ENCODE measurements at places on chromosomes 3 and 15.

GRCh38 chr15:47184908-47185801 lies 532.1 kb upstream of the SEMA6D start:
- DNase-seq: no peak

- no peak for DNase-seq
Measured at GRCh38 chr3:132822266-132822665, 100.1 kb upstream of the NPHP3 start.

DNA sequence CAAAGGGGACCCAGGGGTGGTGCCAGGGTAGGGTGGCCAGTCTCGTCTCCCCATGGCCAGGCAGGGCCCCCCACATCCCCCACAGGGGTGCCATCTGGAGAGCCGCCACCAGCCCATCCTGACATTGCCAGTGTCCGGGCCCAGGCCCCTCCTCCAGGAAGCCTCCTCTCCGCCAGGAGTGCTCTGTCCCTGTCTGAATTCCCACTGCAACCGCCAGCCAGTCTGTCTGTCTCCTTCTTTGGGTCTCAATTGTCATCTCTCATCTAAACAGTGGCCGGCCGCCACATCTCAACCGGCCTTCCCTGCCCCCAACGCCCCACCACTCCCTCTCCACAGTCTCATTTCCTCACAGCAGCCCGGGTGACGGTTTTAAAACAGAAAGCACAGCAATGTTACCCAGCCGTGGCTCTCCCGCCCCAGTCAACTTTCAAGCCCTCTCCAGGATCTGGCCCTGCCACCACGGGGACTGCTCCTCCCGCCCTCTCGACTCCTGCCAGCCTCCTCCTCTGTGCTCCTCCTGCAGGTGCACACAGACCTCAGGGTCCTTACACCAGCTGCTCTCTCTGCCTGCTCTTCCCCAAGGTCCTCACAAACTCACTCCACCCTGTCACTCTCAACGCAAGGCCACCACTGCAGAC lies 57.0 kb downstream of the IQSEC1 start:
- peak; percentile 88 for DNase-seq

- DNase-seq: no peak
Measured at GRCh38 chr3:153906366-153906765, 214.8 kb upstream of the ARHGEF26 start.

DNA sequence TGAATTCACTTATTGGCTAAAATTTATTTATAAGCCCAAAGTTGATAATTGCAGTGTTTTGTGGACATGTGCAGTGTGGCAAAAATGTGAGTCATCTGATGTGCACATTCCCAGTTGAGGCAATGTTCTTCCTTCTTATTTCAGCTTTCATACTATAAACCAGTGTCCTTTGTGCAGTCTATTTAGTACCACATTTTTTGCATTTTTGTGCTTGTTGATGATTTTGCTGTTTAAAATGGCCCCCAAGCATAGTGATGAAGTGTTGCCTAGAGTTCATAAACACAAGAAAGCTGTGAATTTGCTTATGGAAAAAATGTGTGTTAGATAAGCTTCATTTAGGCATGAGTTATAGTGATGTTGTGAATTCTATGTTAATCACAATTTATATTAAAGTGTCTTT lies 19.4 kb upstream of the IL20RB start:
- peak; percentile 76 for DNase-seq

GRCh38 chr3:61015408-61015807 lies 235.8 kb downstream of the FHIT start:
- no peak for DNase-seq

DNA sequence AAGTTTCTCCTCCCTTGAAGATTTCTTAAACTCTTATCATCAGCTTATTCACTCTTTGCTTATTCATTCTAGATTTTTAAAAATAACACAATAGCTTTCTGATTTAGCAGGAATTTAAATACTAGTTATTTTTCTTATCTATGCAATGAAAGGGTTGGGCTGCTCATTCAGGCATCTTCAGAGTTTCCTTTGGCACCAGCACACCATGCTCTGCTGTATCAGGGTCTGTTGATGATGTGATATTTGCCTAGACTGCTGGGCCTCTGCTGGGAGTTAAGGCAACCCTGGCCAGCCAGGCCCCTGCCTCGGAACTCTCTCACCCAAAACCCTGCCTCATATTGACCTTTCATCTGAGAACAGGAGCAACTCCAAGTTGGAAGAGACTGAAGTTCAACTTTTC lies 35.0 kb downstream of the DRD3 start:
- no peak for DNase-seq

GRCh38 chr3:60064210-60065178 lies 1014.7 kb upstream of the CFAP20DC start:
- peak; percentile 36 for DNase-seq

GRCh38 chr3:81958972-81959640 lies 197.7 kb upstream of the GBE1 start:
- DNase-seq: no peak

GRCh38 chr15:77499087-77499760 lies 78.5 kb downstream of the HMG20A start:
- no peak for DNase-seq

DNA sequence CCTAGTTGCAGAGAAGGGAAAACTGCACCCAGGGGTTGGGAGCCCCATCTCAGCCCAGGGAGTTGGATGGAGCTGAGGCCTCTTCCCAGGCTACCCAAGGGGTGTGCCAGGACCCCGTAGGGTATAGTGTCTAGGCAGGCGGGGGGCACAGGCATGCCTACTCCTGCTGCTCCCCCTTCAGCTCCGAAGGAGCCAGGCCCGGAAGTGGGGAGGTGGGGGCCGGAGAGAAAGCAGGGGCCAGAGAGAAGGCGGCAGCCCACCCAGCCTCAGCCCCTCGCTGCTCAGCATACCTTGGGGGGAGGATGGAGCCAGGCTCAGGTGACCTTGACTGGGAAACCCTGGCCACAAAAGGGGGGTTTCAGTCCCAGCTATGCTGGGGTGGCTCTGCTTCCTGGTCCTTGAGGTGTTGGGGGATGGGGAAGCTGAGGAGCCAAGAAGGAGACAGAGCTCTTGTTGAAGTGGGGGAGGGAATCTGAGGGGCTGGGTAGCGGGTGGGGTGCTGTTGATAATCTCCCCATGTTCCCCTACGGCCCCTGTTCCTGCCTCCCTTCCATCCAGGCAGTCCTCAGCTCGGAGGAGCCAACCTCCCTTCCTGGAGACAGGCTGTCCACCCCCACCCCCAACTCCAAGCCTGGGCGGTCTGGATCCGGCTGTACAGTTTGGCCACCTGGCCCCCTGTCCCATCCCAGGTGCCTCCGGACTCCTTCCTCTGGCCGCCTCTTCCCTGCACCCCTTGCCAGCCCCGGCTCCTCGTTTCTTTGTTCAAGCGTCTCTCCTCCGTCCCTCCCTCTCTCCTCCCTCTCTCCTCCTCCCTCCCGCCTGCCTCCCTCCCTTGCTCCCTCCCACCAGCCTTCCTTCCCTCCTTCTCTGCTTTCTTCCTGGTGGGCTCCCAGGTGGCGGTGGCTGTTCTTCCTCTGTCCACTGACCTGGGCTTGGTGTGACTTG lies 1.7 kb downstream of the SEMA3F start:
- DNase-seq: no peak

- no peak for DNase-seq
Measured at GRCh38 chr3:105235785-105236184, 130.9 kb upstream of the ALCAM start.

DNA sequence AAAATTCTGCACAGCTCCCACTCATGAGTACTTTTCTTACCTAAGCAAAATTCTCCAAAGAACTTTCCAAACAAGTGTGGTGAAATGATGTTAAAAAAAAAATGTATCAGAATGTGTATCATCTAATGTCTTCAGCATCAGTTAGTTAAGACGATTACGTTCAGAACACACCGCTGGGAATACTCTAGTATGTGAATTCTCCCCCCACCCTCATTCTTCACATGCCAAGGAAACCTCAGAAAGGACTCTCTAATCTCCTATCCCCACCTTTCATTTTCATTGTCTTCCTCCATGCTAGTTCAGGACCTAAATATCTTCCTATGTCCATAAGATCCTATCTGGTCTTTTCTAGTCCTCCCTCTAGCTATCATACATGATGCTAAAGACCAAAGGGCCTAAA lies 457.4 kb downstream of the SHQ1 start:
- DNase-seq: no peak

GRCh38 chr3:13792512-13793371 lies 87.1 kb downstream of the WNT7A start:
- no peak for DNase-seq

GRCh38 chr3:117628823-117629291 lies 919.3 kb downstream of the TUSC7 start:
- DNase-seq: no peak

DNA sequence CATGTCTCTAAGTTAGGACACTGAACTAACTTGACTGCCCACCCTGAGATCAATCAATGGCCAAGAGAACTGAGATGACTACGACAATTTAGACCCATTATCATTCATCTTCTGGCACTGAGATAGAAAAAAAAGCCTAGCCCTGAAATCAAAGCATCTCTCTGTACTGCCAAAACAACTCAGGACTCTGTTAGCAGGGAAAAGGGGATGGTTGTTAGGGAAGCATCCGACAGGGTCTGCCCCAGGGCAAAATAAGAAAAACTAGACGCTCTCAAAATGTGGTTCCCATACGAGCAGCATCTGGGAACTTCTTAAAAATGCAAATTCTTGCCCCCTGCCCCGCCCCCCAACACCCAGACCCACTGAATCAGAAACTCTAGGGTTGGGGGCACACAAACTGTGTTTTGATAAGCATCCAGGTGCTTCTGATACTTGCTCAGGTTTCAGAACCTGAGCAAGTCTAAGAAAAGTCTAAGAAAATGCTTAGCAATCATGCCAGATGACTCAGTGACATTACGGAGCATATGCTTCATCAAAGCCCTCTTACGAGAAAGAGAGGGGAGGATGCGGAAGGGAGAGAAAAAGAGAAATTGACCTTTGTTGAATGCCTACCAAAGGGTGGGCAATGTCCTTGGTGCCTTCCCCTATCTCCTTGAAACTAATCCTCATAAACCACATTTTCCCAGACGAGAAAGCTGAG lies 172.8 kb upstream of the HES1 start:
- DNase-seq: no peak

GRCh38 chr15:24078310-24079029 lies 391.4 kb upstream of the NDN start:
- DNase-seq: no peak

DNA sequence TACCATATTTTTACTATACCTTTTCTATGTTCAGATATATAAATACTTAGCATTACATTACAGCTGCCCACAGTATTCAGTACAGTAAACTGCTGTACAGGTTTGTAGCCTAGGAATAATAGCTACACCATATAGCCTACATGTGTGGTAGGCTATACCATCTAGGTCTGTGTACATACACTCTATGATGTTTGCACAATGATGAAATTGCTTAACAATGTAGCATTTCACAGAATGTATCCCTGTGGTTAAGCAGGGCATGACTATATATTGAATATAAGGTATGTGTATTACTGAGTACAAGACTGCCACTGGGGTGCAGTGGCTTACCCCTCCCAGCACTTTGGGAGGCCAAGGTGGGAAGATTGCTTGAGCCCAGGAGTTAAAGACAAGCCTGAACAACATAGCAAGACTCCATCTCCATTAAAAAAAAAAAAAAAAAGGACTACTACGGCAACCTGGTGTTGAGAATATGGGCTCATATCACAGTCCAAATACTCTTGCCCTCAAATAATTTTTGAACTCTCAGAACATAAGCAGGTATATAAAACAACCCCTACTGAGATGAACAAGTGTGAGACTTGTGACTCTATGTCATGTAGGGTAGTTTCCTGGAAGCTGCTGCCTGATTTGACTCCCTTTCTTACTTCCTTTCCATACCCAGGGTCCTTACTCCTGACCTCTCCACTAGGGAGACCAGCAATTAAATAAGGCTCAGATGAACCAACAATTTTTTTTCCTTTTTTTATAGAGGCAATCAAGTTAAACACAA lies 4.8 kb downstream of the PPP1R14D start:
- DNase-seq: peak; percentile 60

DNA sequence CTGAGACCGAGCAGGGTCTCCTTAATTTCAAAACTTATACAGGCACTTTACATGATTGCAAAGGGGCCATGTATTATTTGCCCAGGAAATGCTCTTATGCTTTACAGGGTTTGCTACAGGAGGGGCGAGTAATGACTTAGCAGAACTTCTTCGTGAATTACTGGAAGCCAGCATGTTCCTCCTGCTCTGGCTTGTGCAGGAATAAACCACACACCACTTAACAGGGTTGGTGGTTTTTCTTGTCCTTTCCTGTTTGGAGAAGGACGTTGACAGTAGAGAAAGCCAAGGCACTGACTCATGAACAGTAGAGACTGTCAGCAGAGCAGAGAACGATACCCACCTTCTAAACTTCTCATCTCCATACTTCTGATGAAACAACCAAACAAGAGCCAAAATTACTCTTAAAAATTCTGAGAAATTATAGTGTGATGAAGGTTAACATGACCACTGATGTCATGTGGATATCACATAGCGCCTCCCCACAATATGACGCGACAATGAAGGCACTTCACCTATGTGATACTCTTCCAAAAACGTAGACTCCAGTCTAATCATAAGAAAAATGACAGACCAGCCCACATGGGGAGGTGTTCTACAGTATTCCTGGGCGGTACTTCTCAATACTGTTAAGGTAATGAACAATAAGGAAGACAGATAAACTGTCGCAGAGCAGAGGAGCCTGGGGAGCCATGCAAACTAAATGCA lies 24.7 kb upstream of the MCTP2 start:
- DNase-seq: peak; percentile 76

DNA sequence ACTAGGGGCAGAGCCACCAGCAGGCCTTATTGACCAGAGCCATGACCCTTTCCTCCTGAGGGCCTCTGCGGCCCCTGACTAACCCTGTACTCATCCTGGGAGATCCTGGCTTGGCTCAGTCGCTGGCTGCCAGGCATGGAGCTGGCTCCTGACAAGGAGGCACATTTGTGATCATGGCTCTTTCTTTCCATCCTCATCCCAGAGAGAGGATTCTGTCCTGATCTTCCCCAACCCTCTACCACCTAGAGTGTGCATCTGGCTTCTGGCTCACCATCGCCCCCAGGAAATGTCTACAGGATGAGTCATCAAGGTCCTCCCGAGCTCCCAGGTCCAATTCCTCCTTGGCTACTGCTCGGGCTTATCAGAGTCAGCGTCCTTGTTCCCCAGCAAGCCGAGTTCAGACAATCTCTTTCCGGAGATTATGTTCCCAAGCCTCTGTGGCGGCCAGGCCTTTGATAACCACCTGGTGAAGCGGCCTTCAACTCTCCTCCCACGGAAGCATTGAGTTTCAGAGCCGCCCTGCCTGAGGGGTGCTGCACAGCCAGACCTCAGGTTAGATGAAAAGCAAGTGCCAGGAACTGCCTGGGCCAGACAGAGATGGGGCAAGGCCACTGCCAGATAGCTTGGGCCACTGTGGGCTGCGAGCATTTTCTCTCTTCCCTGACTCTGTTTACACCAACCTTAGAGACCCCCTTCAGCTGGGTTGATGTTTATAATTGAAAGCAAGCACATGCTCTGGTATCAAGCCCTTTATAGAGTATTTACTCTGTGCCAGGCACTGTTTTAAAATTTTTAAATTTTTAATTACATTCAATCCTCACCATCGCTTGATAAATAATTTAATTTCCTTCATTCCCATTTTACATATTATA lies 44.3 kb upstream of the MRPS22 start:
- DNase-seq: no peak

- no peak for DNase-seq
Measured at GRCh38 chr15:40088929-40089755, 19.5 kb downstream of the BMF start.

GRCh38 chr15:37004373-37004869 lies 95.9 kb downstream of the MEIS2 start:
- no peak for DNase-seq

- DNase-seq: no peak
Measured at GRCh38 chr15:56811586-56811985, 78.3 kb upstream of the ZNF280D start.

- DNase-seq: peak; percentile 6
Measured at GRCh38 chr3:196942915-196943277, 568 bp upstream of the NCBP2 start.

GRCh38 chr15:73687351-73687750 lies 3.2 kb downstream of the CD276 start:
- peak; percentile 16 for DNase-seq

Data from inflammatory macrophage treated with lipopolysaccharide for 4 hours (primary cell).